NCI-H1092 treated with DMSO at 0.1 percent for 48 hours (cell line): ENCODE measurements at places on chromosomes 6 and 20.
A peak's percentile ranks its signal among the peaks of the same experiment; 100 is the strongest.

DNA sequence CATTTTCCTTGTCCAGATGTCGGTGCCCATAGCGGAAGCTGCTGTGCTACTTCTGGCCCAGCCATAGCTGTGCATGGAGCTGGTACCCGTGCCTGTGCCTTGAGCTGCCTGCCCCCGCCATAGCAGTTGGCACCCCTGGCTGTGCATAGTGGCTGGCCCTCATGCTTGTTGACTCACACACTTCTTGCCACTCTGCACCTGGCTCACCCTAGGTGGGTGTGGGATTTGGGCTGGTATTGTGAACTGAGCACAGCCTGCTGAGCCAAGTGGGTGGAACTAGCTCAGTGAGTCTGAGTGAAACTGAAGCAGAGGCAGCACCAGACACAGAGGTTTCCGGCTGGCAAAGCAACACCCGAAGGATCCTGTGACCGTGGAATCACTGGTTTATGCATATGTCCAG is 689.5 kb upstream of the EYS start:
- no peak for DNase-seq

- no peak for DNase-seq
Measured at GRCh38 chr20:12395760-12396159, 478.1 kb downstream of the BTBD3 start.

- no peak for DNase-seq
Measured at GRCh38 chr6:115120391-115120790, 777.6 kb upstream of the HS3ST5 start.

- DNase-seq: no peak
Measured at GRCh38 chr6:43283514-43283901, 14.6 kb upstream of the SLC22A7 start.

DNA sequence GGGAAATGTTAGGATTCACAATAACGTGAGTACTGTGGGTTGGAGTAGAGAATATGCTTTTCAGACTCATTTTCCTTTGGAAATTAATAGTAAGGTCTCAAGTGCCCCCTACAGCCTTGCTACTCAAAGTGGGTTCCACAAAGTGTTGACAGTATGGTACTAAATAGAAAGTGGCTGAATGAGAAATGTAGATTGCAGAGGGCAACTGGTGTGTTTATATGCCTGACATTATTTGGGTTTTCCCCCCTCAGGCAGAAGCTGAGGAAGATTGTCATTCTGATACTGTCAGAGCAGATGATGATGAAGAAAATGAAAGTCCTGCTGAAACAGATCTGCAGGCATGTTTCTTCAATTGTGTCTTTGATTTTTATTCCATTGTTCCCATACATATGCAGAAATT is 5.6 kb downstream of the FBXO9 start:
- DNase-seq: no peak

GRCh38 chr20:50708845-50709635 is 17.7 kb upstream of the RIPOR3 start:
- DNase-seq: no peak

DNA sequence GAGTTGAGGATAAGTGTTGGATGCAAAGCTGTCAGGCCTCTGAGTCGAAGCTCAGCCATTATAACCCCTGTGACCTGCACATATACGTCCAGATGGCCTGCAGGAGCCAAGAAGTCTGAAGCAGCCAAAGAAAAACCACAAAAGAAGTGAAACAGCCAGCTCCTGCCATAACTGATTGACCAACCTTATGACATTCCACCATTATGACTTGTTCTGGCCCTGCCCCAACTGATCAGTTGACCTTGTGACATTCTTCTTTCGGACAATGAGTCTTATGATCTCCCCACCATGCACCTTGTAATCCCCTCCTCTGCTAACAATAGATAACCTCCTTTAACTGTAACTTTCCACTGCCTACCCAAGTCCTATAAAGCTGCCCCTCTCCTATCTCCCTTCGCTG is 133.7 kb upstream of the AGPAT4 start:
- no peak for DNase-seq

DNA sequence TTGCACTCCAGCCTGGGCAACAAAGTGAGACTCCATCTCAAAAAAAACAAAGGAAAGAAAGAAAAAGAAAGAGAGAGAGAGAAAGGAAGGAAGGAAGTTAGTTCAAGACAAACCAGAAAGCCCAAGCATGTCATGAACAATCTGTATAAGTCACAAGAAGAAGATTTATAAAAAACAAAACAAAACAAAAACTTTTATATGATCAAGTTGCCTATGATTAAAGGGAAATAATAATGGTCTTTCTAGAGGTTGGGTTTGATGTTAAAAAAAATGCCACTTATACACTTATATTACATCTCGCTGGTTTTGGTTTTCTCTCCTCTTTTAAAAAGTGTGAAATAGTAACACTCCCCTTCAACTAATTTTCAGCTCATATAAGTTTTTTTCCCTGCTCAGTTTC is 146.2 kb upstream of the CARMIL1 start:
- no peak for DNase-seq

DNA sequence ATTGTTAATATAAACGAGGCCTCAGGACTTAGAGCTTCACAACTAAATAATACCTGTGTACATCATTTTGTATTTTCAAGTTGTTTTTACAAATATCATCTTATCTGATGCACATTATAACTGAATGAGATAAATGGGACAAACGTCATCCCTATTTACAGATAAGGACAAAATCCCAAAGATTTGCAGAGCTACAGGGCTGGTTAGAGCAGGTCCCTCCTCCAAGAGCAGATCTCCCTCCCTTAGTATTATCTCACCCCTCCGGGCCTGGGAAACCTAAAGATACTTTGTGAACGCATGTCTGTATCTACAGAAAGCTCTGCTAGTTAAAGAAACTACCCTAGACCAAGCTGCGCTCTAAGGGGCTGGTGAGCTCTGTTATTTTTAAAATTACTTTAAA is 130.4 kb upstream of the PROKR2 start:
- no peak for DNase-seq

GRCh38 chr20:21622097-21622857 is 83.2 kb upstream of the PAX1 start:
- DNase-seq: peak; percentile 4
